ENCODE measurements at places on chromosomes 1 and 21. TPM values are rescaled to one million over a fixed set of nuclear protein-coding genes. Genes with fewer than 3 reads are reported as not detected.

Gene URB1
- total RNA-seq, result 19.3 TPM

Gene REN
- 0.26 TPM for total RNA-seq

Gene KAZN
- total RNA-seq, result 4.4 TPM

GRCh38 chr1:213183036-213183672 lies 132.1 kb downstream of the RPS6KC1 start:
- DNase-seq, result no peak

DNA sequence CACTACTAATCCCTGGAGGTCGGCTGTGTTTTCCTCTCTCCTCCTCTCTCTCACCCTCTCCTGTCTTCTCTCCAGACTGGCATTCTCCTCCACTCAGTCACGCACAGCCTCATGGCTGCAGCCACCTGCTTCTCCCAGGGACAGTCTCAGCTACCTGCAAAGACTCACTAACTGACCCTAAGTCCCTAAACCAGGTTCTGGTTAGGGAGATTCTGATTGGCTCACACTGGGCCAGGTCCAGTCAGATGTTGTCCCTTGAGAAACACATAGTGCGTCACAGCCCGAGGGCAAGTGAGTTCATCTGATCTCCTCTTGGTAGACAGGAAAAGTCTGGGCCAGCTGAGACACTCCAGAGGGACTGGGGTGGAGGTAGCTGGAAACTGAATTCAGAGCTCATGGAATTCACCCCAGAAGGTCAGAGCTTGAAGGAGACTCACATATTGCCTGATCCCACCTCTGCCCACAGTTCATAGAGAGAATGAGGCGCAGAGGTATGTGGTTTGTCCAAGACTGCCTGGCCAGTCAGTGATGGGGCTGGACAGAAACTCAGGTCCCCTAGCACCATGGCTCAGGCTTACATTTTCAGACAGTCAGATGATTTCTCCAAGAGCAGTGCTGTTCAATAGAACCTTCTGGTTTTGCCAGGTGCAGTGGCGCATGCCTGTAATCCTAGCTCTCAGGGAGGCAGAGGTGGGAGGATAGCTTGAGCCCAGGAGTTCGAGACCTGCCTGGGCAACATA lies 40.4 kb upstream of the RPL11 start:
- DNase-seq, result peak; percentile 82

- peak; percentile 20 for DNase-seq
Observed at GRCh38 chr1:11858968-11859871, 475 bp upstream of the NPPB start.

- DNase-seq, result peak; percentile 81
Observed at GRCh38 chr1:117673405-117673804, 67.6 kb downstream of the TENT5C start.

DNA sequence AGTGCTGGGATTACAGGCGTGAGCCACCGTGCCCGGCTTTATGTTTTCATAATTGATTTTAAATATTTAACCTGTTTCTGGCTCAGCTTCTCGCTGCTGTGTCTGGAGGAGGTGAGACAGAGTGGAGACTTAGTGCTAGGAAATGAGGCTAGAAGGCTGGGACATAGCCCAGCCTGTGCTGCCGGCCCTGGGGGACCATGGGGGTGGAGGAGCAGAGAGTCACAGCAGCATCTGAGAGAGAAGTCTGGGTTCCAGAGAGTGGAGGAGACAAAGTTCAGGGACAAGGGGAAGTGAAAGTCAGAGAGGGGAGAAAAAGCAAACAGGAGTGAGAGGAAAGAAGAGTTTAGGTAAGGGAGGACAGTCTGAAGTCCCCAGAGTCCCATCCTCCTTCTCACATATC lies 71.9 kb downstream of the LHX9 start:
- DNase-seq, result no peak

- no peak for DNase-seq
Observed at GRCh38 chr1:165383599-165384405, 27.3 kb upstream of the LMX1A start.

GRCh38 chr1:9388335-9389180 lies 95.9 kb downstream of the SPSB1 start:
- no peak for DNase-seq

GRCh38 chr1:86552376-86552775 lies 5.5 kb downstream of the CLCA4 start:
- DNase-seq, result no peak

DNA sequence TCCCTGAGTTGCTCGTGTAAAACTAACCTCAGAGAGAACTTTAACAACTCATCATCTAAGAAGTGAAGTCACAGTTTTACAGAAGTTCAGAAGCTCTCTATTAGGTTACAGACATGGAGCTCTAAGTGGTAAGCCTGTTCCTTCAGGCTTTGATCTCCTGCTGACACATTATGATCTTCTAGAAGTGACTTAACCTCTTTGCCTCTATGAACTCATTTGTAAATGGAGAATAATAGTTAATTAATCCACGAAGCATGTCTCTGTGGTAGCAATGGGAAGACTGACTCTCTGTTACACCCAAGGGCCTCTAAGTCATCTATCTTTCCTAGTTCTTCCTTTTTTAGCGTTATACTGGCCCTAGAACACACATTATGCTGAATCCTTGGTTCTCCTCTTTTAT lies 157.9 kb upstream of the NRIP1 start:
- DNase-seq, result peak; percentile 98

DNA sequence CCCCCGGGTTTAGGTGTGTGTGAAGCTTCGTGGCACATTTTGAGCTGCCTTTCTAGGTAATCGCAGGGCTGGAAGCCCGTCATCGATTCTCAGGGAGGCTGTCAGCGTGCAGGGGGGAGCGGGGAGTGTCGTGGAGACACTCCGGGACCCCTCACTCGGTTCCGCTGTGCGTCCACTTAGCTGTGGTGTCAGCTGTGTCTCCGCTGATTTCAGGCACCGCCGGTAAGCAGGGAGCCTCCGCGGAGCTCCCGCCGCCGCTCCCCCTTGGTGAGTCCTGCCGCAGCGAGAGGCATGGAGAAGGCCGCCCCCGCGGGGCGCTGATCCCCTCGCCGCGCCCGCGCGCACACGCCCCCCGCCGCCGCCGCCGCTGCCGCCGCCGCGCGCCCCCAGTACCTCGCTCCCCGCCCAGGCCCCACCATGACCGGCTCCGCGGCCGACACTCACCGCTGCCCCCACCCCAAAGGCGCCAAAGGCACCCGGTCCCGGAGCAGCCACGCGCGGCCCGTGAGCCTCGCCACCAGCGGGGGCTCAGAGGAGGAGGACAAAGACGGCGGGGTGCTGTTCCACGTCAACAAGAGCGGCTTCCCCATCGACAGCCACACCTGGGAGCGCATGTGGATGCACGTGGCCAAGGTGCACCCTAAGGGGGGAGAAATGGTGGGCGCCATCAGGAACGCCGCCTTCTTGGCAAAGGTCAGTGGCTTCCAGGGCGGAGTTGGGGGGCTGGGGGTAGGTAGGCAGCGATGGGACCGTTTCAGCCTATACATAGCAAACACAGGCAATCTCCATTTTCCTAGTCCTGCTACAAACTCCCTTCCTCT lies 995 bp downstream of the VASH2 start:
- DNase-seq, result no peak
